ENCODE measurements at places on chromosomes 13 and 19.
A peak's percentile ranks its signal among the peaks of the same experiment; 100 is the strongest.

GRCh38 chr13:80888390-80888789 lies 547.5 kb upstream of the SPRY2 start:
- no peak for DNase-seq

DNA sequence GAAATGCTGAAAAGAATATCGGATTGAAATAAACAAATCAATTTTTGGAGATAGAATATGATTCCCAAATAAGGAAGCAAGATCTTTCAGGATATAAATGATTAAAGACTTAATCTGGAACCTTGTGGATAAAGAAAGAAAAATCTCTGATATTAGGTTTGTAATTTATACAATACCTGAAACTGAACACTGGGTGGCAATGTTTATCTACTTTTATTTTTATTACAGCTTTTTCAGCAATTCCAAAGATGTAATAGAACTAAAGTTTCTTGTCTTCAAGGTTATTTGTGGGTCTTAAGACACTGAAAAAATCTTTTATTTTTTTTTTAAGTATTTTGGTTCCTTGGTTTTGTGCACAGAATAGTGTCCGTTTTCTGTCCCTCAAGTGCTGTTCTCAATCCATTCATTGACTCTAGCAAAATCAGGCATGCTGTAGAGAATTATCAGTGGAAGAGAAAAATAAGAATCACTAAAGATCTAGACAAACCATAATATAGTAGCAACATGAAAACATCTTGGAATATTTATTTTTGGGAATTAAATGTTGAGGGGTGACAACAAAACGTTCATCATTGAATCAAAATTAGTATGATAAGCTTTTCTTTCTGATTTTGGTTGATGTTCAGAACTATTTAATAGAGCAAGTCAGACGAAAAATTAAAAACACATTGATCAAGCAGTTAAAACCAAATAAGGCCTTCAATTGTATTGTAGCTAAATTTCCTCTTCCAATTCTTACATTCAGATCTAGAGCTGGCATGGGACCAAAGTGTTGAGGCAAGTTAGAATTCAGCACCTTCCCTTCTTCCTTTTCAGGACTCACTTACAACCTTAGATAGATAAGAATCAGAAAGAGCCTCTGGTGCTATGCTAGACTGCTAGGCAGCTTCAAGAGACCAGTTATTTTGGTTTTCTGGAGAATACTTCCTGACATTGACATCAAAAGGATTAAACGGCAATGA lies 704.4 kb upstream of the PCDH20 start:
- peak; percentile 1 for DNase-seq

DNA sequence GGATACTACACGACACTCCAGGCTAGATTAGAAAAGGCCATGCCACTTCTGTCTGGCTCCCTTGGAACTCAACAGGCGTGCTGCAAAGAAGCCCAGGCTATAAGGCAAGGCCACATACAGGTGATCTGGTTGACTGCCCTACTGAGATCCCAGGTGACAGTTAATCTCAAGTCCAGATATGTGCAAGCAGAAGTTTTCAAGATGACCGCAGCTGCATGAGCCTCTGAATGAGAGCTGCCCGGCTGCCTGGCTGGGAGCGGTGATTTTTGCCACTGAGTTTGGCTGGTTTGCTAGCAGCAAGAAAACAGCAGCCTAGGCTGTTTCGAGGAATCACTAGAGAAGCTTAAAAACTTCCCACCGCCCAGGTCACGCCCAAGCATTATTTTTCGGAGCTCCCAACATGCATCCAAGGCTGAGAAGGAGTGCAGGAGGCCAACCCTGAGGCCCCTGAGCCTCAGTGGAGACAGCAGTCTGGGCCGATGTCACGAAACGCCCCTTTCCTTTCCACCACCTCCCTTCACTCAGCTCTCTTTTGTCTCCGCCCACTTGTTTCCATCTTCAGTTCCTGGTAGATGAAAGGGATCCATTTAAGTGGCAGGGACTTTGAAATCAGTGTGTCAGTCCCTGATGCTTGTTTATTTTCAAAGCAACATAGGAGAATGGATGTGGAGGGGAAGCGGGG lies 14.0 kb upstream of the URI1 start:
- DNase-seq: no peak

DNA sequence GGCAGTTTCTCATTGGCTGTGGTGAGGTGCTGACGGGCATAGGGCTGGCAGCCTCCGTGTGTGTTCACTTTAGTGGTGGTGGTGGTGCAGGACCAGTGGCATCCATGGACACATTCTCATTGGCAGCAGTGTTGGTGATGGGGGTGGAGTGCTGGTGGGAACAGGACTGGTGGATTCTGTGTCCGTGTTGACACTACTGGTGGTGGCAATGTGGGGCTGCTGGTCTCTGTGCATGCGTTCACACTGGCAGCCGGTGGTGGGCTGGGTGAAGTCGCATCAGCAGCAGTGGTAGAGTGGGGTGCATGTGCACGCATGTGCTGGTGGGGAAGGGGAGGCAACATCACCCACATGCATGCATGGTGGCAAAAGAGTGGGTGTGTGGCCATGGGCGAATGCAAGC lies 1471.4 kb upstream of the PCDH20 start:
- DNase-seq: no peak

- DNase-seq: no peak
These were observed 4.6 kb upstream of the PRKCG start for GRCh38 chr19:53877361-53877766.

DNA sequence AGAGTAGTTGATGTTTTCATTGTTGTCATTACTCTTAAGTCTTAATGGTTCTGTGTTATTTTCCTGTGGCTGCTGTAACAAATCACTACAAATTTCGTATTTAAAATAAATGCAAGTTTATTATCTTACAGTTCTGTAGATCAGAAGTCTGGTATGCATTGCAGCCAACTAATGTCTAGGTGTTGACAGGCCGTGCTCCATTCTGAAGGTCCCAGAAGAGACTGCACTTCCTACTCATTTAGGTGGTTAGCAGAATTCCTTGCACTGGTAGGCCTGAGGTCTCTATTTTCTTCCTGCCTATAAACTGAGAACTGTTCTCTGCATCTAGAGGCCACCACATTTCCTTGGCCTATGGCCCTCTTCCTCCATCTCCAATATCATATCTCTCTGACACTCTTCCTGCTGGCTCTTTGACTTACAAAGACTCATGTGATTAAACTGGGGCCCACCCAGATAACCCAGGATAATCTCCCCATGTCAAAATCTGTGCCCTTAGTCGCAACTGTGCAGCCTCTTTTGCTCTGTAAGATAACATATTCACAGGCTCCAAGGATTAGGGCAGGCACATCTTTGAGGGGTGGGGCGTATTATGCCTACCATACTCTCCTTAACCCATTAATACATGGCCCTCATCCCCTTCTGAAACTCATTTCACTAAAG lies 468.4 kb downstream of the FOXO1 start:
- no peak for DNase-seq

GRCh38 chr19:33429891-33430673 lies 56.6 kb downstream of the CEBPG start:
- DNase-seq: no peak

DNA sequence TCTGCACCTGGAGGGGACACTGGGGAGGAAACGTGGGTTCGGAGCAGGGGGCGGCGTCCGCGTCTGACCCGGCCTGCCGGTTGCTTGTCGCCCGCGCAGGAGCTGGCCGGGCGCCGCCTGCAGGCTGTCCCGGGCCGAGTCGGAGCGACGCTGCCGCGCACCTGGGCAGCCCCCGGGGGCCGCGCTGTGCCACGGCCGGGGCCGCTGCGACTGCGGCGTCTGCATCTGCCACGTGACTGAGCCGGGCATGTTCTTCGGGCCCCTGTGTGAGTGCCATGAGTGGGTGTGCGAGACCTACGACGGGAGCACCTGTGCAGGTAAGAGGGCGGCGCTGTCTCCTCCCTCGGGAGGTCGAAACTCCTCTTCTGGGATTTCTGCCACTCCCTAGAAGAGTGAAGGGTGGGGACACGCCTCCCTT lies 1.3 kb downstream of the ITGBL1 start:
- DNase-seq: no peak

DNA sequence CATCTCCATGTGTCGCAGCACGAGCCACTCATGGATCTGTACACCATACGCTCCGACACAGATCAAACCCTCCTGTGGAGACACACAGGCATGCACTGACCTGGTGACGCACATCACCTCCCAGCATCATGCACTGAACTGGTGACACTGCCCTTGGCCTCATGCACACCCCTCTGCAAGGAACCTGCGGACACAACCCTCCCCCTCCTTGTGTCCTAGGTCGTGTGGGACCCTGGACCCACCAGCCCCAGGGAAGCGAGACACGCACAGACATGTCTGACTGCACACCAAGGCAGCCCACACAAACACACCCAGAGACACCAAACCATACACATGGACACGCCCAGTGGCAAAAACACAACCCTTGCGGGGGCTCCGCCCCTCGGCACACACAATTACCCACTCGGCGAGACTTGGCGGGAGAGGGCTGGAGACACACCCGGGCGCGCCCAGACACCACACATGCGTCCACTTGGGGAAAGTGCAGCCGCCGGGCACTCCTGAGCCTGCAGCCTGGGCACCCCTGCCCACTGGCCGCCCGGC lies 2.0 kb upstream of the KCNN4 start:
- no peak for DNase-seq

DNA sequence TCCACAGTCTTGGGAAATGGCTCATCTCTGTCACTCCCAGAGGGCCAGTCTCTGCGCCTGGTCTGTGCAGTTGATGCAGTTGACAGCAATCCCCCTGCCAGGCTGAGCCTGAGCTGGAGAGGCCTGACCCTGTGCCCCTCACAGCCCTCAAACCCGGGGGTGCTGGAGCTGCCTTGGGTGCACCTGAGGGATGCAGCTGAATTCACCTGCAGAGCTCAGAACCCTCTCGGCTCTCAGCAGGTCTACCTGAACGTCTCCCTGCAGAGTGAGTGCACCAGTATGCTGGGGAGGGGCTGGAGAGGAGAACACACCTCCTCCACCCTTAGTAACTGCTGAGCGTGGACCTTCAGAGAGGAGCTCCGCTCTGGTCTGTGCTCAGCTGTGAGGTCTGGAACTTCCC lies 2.3 kb downstream of the SIGLEC9 start:
- DNase-seq: no peak

- DNase-seq: peak; percentile 14
These were observed 703.3 kb upstream of the ARGLU1 start for GRCh38 chr13:107271227-107271626.

GRCh38 chr19:32397671-32398101 lies 7.9 kb upstream of the DPY19L3 start:
- DNase-seq: peak; percentile 80

GRCh38 chr13:106415442-106415841 lies 120.0 kb downstream of the EFNB2 start:
- DNase-seq: no peak

- no peak for DNase-seq
These were observed 722 bp upstream of the ICAM1 start for GRCh38 chr19:10270180-10270615.

- DNase-seq: no peak
These were observed 16.4 kb downstream of the ZNF814 start for GRCh38 chr19:57872450-57872849.

- DNase-seq: peak; percentile 72
These were observed 57.1 kb downstream of the ZNF568 start for GRCh38 chr19:36973021-36973843.

DNA sequence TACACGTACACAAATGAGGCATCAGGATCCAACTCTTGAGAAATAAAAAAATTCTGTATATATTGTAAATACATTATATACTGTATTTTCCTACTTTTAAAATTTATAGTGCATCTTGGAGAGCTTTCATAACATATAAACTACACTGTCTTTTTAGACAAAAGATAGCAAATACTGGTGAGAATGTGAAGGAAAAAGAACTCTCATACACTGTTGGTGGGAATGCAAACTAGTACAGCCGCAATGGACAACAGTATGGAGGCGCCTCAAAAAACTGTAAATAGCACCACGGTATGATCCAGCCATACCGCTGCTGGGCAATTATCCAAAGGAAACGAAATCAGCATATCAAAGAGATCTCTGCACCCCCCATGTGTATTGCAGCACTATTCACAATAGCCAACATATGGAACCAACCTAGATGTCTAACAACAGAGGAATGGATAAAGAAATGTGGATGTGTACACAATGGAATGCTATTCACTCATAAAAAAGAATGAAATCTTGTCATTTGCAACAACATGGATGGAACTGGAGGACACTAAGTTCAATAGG lies 292.4 kb downstream of the EFNB2 start:
- DNase-seq: no peak

DNA sequence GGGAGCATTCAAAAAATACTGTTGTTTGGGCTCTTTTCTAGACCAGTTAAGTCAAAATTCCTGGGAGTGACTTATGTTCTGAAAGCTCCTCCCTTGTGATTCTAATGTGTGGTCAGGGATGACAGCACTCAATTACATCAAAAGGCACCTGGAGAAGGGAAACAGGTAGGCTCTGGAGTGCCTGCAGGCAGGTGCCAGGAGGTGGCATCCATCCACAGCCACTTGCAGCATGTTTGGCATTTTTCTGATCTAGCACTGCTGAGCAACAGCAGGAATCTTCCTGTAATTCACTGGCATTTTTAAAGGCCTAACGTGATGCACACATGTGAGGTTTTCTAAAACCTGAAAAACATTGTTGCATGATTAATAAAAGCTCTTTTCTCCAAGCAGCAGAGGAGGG lies 94.6 kb downstream of the CCNA1 start:
- DNase-seq: no peak

- no peak for DNase-seq
These were observed 774 bp downstream of the GGN start for GRCh38 chr19:38386971-38387549.

GRCh38 chr19:14160017-14160703 lies 23.8 kb upstream of the ASF1B start:
- no peak for DNase-seq

DNA sequence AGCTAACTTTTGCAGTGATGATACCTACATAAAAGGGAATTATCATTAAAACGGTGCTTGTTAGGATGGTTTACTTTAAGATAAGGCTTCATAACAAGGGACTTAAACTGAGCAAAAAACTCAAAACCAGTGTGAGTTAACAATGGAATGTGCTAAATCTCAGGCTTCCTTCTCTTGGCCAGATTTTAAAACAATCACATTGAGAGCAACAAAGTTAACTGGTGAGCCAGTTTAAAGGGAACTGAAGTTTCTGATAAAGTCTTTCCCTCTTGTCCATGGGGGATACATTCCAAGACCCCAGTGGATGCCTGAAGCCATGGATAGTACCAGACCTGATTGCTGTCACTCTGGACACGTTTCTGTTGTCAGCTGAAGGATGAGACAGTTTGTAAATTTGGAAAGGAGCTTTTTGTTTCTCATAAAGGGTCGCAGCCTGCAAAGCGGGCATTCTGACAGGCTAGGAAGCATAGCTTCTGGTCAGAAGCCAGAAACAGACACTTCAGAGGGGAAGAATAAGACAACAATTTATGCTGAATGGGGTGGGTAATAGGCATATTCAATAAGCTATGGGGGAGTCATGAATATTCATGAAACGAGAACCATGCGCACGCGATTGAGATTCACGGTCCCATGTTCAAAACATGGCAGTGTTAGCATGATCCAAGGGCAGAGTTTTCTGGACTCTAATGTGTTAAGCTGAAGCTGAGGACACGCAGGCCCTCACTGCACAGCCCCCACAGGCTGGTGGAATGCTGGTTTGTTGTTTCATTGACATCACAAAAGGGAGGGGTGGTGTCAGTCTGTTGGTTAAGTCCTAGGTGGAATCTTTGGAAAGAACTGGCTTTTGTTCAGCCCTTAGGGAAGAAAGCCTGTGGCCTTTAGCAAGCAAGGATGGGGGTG lies 150.6 kb upstream of the RNF113B start:
- DNase-seq: peak; percentile 85
